ENCODE measurements at places on chromosomes 3 and 15.

DNA sequence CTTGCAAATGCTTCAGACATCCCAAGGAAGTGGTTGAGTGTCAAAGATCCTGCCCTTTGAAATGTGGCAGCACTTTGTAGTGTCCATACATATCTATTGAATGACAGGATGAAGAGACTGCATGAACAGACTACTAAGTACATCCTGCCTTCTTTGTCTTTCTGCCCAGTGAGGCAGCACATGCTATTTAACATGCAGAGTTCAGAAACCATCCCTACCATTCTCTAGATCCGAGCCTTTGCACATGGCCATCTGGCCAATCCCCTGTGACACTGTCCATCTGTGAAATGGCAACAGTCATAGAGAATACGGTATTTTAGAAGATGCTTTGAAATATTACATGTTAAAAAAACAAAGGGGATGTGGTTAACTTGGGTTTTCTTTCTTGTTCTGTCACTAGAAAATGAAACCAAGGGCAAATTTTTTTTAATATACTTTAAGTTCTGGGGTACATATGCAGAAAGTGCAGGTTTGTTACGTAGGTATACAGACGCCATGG, 519.6 kb downstream of the NTRK3 start:
- no peak for DNase-seq

DNA sequence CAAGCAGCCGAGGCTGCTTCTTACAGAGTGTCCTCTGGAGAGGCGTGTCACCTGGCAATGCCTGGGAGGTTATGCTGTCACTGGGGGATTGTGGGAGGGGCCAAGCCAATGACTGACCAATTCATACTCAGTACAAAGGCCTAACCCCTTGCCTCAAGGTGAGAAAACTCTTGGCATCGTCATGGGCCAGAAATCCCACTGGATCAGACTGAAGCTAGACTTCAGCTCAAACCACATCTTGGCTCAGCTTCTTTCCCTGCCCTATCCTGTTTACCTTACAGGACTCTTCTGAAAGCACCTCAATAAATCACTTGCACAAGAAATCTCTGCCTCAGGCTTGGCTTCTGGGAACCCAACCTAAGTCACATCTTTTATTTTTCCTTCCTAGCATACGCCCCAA, 9.5 kb downstream of the ANAPC13 start:
- DNase-seq: no peak

DNA sequence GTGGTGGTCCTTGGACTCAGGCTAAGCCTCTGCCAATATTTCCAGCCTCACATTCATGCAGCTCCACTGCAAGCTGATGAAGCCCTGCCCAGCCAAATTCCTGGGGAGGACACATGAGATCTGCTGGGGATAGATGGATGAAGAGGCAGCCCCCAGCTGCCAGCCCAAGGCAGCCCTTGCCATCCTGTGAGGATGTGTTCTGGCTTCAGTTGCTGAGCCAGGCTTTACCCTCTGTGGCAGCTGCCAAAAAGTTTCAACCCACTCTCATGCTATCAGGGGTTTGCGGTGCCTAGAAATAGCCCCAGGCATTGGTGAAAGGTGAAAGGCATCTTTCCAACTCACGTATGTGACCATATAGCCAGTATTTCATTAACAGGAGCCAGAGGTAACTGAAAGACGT, 37.6 kb downstream of the C2CD4A start:
- no peak for DNase-seq

GRCh38 chr15:31801152-31801551, 229.2 kb upstream of the CHRNA7 start:
- no peak for DNase-seq

DNA sequence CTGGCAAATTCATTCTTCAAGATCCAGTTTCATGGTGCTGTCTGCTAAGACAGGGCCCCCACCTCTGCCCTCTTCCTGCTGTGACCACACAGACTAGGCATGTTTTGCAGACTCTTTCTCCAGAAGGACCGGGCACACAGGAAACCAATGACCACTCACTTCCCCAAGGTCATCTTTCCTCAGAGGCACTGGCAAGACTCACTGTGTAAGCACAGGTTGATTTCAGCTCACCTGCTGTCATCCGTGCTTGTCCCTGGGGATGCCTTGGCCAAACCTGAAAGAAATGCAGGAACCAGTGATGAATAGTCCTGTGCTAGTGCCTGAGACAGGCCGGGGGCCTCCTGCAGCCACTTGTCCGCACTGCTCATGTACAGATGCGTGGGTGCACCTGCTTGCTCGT, 33.5 kb downstream of the ALS2CL start:
- DNase-seq: no peak

- DNase-seq: no peak
Measured at GRCh38 chr3:101292027-101292426, 28.3 kb downstream of the IMPG2 start.

DNA sequence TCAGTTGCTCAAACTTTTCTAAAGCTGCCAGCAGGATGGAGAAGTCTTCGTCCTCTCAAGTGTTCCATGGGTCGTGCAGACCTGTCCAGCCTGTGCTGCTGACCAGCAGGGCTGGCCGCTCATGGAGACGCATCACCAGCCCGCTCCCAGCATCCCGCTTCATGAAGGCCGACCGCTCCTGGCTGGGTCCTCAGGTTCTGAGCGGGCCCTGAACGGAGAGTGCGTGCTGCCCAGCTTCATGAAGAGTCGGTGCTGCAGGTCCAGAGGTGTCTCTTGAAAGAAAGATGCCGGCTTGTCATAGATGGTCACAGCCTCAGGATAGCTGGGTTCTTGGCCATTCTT, 75.8 kb upstream of the KCNAB1 start:
- DNase-seq: no peak

Measured in upper lobe of left lung (tissue), 6 donors.